ENCODE measurements at places on chromosomes 16 and 17.
A peak's percentile ranks its signal among the peaks of the same experiment; 100 is the strongest.

DNA sequence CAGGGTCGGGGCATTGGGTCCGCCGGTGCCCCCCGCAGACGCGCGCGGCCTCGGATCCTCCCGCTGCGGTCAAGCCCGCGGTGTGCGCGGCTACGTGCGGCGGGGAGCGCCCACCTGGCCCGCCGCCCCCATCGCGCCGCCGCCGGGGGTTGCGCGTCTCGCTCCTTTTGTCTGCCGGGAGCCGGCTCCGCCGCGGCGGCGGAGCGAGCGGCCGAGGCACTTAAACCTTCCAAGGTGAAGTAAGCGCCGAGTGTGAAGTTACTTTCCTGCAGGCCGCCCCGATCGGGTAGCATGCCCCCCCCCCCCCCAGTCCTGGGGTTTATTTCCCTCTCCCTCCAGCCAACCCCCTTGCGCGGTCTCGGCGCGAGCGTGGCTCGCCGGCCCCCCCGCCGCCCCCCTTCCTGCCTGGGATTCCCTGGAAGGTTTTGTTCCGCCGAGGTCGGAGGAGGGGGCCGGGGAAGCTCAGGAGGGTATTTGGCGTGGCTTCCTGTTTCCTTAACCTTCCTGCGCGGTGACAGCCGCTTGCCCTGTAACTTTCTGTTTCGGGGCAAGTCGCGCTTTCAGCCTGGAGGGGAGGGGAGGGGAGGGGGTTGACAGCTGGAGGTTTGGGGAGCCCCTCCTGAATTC is 56.6 kb upstream of the GSE1 start:
- peak; percentile 80 for DNase-seq

DNA sequence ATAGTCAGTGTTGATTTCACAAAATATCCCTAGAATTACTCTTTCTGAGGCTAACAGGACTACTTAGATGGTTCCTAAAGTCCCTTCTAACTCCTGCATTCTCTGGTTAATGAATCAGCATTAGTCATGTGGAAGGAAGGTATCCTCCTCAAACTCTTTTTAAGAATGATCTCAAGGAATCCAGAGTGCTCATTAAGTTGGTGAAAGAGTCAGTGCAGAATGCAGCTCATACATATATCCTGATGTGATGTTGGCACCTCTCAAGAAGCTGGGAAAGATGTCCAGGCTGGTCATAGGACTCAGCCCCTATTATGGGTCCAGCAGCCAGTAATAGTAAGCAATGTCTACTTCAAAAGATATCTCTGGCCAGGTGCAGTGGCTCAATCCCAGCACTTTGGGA is 65.5 kb downstream of the PIGL start:
- DNase-seq: no peak

- no peak for DNase-seq
These were observed 63.0 kb upstream of the NKD1 start for GRCh38 chr16:50485232-50485631.

GRCh38 chr17:9175700-9176467 is 154.6 kb downstream of the NTN1 start:
- no peak for DNase-seq

- no peak for DNase-seq
These were observed 16.6 kb upstream of the TERF2 start for GRCh38 chr16:69402439-69402838.

- DNase-seq: peak; percentile 59
These were observed 329 bp downstream of the KPNB1 start for GRCh38 chr17:47649972-47650524.

DNA sequence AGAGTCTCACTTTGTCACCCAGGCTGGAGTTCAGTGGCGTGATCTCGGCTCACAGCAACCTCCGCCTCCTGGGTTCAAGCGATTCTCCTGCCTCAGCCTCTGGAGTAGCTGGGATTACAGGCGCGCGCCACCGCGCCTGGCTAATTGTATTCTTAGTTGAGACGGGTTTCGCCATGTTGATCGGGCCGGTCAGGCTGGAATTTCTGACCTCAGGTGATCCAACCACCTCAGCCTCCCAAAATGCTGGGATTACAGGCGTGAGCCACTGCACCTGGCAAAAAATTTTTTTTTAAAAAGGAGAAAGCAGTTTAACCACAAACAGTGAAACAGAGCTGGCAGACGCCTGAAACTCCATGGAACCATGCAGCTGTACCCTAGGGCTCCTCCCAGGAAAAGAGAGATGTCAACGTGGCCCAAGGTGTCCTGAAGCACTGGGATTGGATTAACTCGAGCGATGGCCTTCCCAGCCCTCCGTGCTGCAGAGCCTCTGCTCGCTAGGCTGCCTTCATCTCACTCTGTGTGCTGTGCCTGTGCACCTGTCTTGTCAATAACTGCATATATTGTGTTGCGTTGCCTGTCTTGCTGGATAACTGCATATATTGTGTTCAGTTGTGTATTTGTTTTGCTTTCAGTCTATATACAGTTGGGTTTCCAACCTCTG is 29.6 kb upstream of the FOXK2 start:
- no peak for DNase-seq

GRCh38 chr16:53717577-53717976 is 13.6 kb downstream of the FTO start:
- no peak for DNase-seq

- DNase-seq: no peak
These were observed 6.1 kb downstream of the USP7 start for GRCh38 chr16:8957509-8958157.

- DNase-seq: no peak
These were observed 13.7 kb downstream of the PITPNC1 start for GRCh38 chr17:67390646-67391361.

GRCh38 chr17:72417627-72418026 is 296.8 kb downstream of the SOX9 start:
- no peak for DNase-seq

- peak; percentile 98 for DNase-seq
These were observed 4.8 kb upstream of the ARL4D start for GRCh38 chr17:43393944-43394482.

- no peak for DNase-seq
These were observed 61.1 kb downstream of the CHD9NB start for GRCh38 chr16:52991572-52991971.

Data from GM23338 (cell line).